Thymus (tissue), 14 donors: ENCODE measurements at places on chromosomes 5 and 9.

DNA sequence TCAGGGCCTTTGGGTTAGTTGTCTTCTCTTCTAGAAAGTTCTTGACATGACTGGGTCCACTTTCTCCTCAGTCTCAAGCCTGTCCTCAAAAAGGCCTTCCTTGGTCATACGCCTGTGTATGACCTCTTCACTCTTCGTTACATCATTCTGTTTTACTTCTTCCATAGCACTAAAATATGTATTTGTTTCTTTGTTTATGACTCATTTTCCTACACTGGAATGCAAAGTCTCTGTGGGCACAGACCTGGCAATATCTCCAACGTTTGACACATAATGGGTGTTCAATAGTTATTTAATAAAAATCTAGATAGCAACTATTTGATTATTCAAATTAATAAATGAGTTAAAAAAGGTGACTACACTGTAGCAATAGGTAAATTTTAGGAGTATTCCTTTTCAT is 85.1 kb downstream of the YIPF5 start:
- no peak for DNase-seq
- no peaks in the 10 kb centered on the region for H3K27me3 ChIP-seq
- H3K36me3 ChIP-seq, result no peaks in the 10 kb centered on the region
- H3K27ac ChIP-seq, result no peak overlapping the region

DNA sequence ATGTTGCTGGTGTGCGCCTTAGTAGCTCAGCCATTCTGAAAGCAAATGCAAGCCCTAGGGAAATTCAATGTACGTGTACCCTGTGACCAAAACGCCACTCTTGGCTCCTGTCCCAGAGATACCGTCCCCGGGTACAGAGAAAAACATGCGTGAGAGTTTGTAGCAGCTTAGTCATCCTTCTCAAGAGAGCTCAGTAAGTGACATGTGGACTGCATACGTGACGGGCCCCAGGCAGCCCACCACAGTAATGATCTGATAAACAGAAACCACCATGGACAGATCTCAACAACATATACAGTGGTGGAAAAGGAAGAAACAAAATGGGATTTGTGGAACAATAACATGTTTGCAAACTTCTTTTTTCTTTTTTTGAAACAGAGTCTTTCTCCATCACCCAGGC is 45.1 kb downstream of the S1PR3 start:
- DNase-seq, result no peak
- no peak overlapping the region for H3K27ac ChIP-seq
- H3K27me3 ChIP-seq, result no peaks in the 10 kb centered on the region
- H3K36me3 ChIP-seq, result no peaks in the 10 kb centered on the region

GRCh38 chr5:35924122-35924949 is 14.1 kb downstream of the CAPSL start:
- no peaks in the 10 kb centered on the region for H3K27me3 ChIP-seq
- H3K4me3 ChIP-seq, result peak overlapping the region; percentile 13
- H3K4me1 ChIP-seq, result peaks cover 26% of the 10 kb centered on the region
- DNase-seq, result peak; percentile 13
- peak overlapping the region; percentile 64 for H3K27ac ChIP-seq
- no peaks in the 10 kb centered on the region for H3K36me3 ChIP-seq

GRCh38 chr9:35488566-35489312 is 1.2 kb upstream of the RUSC2 start:
- H3K36me3 ChIP-seq, result no peaks in the 10 kb centered on the region
- H3K4me3 ChIP-seq, result no peak overlapping the region
- DNase-seq, result no peak
- H3K27me3 ChIP-seq, result no peaks in the 10 kb centered on the region
- peaks cover 12% of the 10 kb centered on the region for H3K4me1 ChIP-seq

DNA sequence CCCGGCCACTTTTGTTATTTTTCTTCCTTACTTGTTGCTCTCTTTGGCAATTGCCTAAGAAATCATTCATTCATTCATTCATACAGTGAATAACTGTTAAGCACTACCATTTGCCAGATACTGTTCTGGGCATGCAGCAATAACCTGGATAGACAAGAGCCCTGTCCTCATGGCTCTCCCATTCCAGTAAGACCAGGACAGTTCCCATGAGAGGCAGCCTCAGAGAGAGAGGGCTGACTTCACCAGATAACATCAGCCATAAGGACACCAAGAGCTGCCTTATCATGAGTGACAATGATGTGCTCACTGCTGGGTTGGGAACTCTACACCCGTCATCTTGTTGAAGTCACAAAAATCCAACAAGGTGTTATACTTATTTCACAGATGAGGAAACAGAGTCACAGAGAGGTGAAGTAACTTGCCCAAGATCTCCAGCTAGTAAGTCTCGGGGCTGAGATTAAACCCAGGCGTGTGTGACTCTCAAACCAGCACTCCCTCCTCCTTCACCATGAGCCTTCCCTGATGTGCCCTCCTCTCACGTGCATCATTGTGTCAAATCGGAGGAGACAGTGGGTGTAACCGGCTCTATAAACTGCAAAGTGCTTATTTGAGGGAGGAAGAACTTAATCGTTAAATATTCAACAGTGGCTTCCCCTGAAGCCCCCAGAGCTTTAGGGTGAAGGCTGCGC is 61.1 kb upstream of the TBC1D2 start:
- no peaks in the 10 kb centered on the region for H3K36me3 ChIP-seq
- H3K4me1 ChIP-seq, result no peaks in the 10 kb centered on the region
- H3K4me3 ChIP-seq, result no peak overlapping the region
- no peak for DNase-seq
- H3K27me3 ChIP-seq, result peaks cover 7% of the 10 kb centered on the region
- no peak overlapping the region for H3K27ac ChIP-seq
